ENCODE measurements at places on chromosomes 5 and 9. TPM values are rescaled to one million over a fixed set of nuclear protein-coding genes. Genes with fewer than 3 reads are reported as not detected.
A peak's percentile ranks its signal among the peaks of the same experiment; 100 is the strongest.

- no peaks in the 10 kb centered on the region for H3K27me3 ChIP-seq
- H3K27ac ChIP-seq: no peak overlapping the region
- peaks cover 31% of the 10 kb centered on the region for H3K36me3 ChIP-seq
- H3K4me1 ChIP-seq: no peaks in the 10 kb centered on the region
- no peak for DNase-seq
These were observed 22.9 kb downstream of the FAF2 start for GRCh38 chr5:176471098-176471497.

Gene PTPA
- 79.7 TPM for total RNA-seq

DNA sequence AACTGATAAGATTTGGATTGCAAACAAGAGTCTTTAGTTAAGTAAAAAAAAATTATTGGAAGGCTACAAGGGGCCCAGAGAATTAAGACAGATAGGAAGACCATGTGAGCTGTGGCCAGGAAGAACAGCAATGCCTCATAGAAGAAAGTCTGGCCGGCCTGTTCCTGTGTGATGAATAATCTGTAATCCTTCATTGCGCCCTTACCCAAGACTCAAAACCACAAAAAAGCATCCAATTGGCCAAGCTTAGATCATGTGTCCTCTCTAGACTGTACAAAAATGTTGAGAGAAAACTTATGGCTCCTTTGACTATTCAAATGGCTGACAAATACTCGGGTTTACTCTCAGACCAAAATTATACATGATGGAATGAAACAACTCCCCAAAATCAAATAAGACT lies 1383.5 kb downstream of the PTPRD start:
- no peaks in the 10 kb centered on the region for H3K27me3 ChIP-seq
- no peak overlapping the region for H3K27ac ChIP-seq

GRCh38 chr9:97737429-97737828 lies 40.3 kb upstream of the XPA start:
- no peaks in the 10 kb centered on the region for H3K27me3 ChIP-seq
- H3K36me3 ChIP-seq: no peaks in the 10 kb centered on the region
- peak; percentile 96 for DNase-seq
- peak overlapping the region; percentile 50 for H3K4me3 ChIP-seq
- H3K27ac ChIP-seq: no peak overlapping the region

DNA sequence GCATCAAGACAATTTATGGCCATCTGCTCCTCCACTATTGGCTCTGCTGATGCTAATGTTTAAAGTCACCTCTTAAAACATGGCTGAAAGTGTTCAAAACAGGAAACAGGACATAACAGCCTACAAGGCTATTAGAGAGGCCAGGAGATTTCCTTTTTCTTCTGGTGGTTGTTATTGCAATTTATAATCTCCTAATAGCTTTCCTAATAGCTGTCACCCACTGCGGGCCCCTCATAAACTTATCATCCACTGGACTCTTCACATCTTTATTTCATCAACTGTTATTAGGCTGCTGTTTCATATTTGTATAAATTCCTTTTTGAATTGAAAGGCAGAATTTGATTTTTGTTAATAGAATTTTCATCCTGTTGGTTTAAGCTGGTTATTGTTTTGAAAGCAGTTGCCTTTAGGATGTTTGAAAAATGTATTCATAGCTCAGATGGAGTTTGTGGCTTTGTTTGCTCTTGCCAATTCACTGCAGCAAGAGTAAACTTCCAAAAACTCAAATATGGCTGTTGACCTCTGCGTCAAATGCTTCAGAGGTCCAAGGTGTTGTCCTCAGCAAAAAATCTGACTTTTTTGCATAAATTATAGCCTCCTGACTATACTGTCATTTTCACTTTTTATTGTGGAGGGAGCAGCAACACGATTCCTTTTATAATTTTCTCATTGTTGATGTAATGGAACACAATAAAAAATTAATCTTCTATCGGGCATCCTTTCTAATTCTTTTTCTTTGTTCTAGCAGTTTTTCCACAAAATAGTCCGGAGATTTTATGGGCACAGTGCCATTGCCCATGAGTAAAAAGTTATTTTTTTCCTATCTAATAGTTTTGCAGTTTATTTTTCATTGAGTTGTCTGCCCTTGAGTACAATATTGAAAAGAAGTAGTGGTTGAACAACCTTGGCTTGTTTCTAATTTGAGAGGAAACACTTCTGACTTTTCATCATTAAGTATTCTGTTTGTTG lies 69.3 kb downstream of the MAT2B start:
- H3K36me3 ChIP-seq: no peaks in the 10 kb centered on the region
- no peak overlapping the region for H3K4me3 ChIP-seq
- no peaks in the 10 kb centered on the region for H3K27me3 ChIP-seq
- no peak for DNase-seq
- no peak overlapping the region for H3K27ac ChIP-seq
